ENCODE measurements at places on chromosomes 3 and 15.

DNA sequence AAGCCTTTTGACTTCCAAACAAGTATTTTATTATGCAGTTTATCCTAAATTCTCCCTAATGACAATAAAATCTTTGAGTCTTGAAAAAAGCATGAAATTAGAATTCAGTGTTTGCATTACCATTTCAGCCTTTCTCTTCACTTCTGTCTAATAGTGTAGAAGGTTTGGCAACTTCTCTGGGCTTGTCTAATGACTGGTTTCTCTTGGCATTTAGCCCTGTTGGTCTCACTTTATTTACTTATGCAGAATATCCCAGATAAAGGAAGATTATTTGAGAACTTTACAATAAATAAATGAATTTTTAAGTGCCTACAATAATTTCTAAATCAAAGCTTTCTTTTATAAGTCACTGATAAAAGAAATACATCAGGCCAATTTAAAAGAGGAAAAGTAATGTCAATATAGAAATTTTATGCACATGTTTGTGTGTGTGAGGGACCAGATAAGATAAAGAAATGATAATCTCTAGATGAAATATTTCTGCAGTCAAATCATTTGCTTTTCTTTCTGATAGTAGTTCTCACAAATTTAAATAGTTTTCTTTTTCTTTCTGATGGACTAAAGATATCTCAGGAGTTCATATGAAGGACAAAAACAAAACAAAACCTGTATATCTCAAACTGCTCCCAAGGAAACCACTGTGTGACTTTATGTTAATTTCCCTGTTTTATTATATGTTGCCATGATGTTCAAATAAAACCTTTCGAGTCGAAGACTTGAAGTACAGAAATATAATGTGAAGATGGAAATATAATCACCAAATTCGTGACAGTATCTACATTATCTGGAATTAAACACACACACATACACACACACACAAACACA is 533.1 kb upstream of the CBLB start:
- no peak for DNase-seq

GRCh38 chr15:25862472-25863110 is 536 bp downstream of the ATP10A start:
- DNase-seq = peak; percentile 20

GRCh38 chr3:52070724-52071621 is 14.6 kb upstream of the DUSP7 start:
- no peak for DNase-seq

DNA sequence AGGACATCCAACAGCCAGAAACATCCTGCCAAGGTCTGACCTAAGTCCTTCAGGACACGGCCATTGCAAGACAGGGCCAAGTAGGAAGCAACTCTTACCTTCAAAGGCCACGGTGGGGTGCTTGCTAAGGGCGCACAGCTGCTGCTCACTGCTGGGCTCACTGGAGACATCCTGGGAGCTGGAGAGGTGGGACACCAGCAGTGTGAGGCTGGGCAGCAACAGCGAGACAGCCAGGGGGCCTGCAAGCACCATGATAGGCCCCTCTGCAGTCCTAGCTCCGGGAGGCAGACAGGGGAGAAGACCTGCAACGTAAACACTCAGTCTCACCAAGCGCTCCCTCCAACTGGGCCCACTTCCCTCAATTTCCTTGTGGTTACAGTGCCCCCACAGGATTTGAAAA is 79.2 kb downstream of the SEMA5B start:
- peak; percentile 16 for DNase-seq

DNA sequence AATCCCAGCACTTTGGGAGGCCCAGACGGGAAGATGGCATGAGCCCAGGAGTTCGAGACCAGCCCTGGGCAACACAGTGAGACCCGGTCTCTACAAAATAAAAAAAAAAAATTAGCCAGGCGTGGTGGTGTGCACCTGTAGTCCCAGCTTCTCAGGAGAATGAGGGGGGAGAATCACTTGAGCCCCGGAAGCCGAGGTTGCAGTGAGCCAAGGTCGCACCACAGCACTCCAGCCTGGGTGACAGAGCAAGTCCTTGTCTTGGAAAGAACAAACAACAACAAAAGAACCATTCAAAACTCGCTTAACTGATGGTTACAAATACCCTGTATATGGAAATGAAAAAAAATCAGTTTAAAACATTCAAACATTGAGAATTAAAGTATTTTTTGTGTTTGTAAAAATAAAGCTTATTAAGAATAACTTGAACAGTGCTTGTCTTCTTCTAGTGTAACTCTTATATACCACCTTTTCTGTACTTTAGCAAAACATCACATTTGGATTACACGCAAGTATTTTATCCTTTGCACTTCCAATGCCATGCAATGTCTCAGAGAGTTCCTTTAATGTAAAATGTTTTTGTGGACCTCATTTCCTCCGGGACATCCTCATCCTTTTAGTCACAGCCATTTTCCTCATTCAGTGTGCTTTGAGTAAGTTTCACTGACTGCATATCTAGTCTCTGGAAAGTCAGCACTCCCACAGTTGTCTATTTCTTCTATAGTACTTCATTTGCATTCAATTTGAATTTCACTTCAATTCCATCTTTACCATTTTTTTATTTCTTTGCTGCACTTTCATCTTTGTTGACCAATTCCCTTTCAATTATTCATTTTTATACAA is 113.0 kb upstream of the GOLGA8J start:
- DNase-seq = no peak

- DNase-seq = no peak
These were observed 44.3 kb downstream of the CERS3 start for GRCh38 chr15:100484443-100484842.

- DNase-seq = no peak
These were observed 247.1 kb downstream of the BBX start for GRCh38 chr3:107769882-107770281.

DNA sequence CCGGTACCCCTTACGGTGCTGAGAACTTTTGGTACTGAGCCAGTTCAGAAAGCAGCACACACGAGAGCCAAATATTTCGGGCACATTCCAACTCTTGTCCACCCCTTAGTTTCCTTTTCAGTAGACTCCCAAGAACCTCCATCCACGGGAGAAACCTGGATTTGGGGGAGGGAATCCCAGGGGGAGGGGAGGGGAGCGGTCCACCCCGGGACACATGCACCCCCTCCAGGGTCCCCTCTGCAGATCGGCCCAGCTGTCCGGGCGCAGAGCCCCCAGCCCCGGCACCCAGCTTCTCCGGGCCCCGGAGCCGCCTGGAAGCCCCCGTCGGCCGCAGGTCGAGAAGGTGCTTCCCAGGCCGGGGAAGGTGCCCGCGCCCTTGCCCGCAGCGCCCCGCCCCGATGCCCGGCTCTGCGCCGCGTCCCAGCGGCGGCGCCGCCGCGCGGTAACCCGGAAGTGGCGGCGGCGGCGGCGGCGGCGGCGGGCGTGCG is 455 bp upstream of the ABHD17C start:
- no peak for DNase-seq

- DNase-seq = no peak
These were observed 34.3 kb downstream of the TMEM44 start for GRCh38 chr3:194598771-194599557.

DNA sequence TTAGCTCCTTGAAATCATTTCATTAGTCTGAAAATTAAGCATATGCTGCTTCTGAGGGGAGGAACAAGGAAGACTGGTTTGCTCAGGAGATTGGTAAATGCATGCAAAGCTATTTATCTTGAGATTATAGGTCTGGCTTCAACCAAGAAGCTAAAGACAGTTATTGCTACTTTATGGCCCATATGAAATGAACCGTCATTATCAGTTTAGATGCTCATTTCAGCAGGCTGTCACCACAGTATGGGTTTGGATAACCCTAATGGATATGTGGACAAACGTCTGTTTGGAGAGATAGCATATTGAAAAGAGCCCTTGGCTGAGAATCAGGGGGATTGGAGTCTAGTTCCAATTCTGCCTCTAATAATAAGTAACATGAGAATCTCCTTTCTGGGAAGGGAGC is 922.6 kb downstream of the TUSC7 start:
- DNase-seq = no peak

- no peak for DNase-seq
These were observed 175.9 kb downstream of the VGLL3 start for GRCh38 chr3:86814918-86815655.

- DNase-seq = no peak
These were observed 207.6 kb downstream of the STAG1 start for GRCh38 chr3:136544532-136544931.

GRCh38 chr3:157104928-157105652 is 54.9 kb downstream of the CCNL1 start:
- no peak for DNase-seq

- peak; percentile 40 for DNase-seq
These were observed 895 bp upstream of the ARHGAP31 start for GRCh38 chr3:119293105-119293870.

- no peak for DNase-seq
These were observed 428.1 kb downstream of the SOX2 start for GRCh38 chr3:182139627-182140357.

GRCh38 chr3:169998668-169999131 is 32.1 kb downstream of the SEC62 start:
- DNase-seq = no peak
